ENCODE measurements at places on chromosomes 2 and 18.

DNA sequence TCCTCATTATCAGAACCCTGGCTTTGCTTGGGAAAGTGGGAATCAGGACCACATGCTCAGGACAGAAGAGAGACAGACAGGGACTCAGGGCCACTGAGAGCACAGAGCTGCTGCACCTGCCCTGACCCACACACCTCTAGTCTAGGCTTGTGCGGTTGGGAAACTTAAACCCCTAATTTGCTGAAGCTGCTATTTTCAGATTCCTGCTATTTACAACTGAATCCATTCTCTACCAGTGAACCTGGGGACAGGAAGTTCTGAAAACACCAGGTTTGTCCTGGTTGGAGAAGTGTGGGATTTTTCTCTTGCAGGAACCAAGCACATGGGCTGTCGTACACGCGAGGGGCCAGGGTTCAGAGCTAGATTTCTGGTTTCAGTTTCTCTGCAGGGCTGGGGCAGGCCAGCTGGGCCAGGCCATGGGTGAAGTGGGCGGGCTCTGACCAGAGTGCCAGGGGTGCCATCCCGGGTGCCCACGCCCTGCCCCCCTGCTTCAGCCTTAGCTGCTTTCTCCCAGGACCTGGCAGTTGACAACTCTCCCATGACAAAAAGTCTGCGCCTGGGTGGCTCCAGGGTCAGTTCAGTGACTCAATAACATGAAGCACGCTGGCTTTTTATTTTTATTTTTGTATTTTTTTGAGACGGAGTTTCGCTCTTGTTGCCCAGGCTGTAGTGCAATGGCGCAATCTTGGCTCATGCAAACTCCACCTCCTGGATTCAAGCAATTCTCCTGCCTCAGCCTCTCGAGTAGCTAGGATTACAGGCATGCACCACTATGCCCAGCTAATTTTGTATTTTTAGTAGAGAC lies 51.3 kb upstream of the SLC1A4 start:
- no peak for DNase-seq

DNA sequence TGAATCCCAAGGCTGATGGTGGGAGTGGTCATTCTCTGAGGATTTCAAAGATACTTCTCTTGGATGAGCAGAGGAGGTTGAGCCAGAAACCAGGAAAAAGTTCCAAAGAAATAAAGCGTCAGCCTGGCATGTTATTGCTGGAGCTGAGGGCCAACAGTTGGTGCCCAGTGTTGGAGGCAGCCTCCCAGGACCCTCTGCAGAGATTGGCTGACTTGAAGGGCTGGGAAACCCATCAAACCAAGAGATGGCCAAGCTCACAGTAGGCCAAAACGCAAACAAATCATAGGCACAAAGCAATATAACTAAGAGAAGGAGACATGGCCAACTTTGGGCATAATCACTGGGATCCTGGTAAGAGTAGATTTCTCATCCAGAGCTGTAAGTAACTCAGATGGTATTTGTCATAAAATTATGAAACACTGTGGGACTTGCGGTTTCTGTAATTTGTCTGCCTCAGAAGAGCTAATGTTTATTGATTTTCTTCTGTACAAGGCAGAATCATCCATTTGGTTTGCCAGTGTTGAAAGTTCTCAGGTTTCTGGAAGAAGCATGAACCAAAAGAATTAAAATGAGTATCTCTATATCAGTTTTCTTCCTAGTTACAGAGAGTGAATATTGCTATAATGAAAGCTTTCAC lies 108.3 kb downstream of the ATL2 start:
- DNase-seq, result no peak

DNA sequence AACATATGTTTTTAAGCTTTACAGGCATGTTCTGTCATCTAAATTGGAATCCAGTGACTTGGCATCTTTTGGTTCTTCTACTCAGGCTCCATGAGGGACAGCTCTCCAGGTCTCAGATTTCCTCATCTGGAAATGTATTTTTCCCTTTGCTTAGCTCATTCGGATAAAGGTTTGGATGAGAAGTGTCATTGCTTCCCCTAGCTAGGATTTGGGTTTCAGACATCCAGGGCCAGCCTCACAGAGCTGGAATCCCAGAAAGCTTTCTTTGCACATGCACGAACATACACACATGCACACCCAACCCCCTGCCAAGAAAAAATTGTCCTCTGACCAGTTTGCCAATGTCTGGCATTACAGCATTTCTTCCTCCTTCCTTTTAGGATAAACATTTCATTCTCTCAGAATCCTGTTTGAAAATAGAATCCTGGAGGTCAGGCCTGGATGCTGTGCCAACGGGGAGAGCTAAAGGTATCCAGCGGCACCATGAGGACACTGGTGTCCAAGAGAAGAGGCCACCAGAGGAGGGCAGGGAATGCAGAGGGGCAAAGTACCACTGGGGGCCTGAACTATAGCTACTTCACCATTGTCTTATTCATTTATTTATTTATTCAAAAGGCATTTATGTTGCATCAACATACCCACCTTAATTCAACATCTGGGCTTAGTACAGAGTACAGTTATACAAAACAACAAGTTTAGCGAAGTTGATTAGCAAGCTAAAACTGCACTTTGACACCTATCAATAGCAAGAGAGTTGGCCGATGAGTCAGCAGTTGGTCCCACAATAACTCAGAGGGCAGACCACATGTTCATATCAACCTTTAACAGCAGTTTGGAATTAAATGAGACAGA lies 97.9 kb upstream of the ATL2 start:
- no peak for DNase-seq

- no peak for DNase-seq
Observed at GRCh38 chr18:41660654-41661053, 294.4 kb upstream of the PIK3C3 start.

- no peak for DNase-seq
Observed at GRCh38 chr2:189673661-189674373, 653 bp upstream of the ANKAR start.

- DNase-seq, result no peak
Observed at GRCh38 chr2:99414566-99414965, 75.3 kb downstream of the REV1 start.

GRCh38 chr2:39730685-39731302 lies 48.3 kb downstream of the THUMPD2 start:
- DNase-seq, result peak; percentile 23

- peak; percentile 62 for DNase-seq
Observed at GRCh38 chr2:101310834-101311695, 2.6 kb upstream of the RNF149 start.
